ENCODE measurements at places on chromosomes 7 and 10.

DNA sequence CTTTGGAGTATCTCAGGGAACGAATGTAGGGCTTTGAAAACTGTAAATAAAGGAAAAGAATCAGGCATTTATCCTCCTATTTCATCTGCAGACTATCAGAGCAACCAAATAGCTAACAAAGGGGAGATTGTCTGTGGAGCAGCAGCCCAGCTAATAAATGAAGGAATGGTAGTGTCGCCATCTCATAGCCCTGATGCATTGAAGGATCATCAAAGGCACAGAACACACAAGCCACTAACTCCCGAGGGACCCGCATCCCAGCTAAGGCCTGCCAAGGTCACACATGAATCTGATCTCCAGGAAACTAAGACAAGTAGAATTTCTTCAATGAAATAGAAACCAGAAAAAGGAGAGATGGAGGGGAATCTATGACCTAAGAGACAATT, 38.2 kb downstream of the CALML5 start:
- no peak for DNase-seq

- DNase-seq: no peak
These were observed 97.6 kb upstream of the ZNF438 start for GRCh38 chr10:31129271-31129670.

- peak; percentile 21 for DNase-seq
These were observed 444.2 kb upstream of the SEMA3D start for GRCh38 chr7:85630904-85631600.

DNA sequence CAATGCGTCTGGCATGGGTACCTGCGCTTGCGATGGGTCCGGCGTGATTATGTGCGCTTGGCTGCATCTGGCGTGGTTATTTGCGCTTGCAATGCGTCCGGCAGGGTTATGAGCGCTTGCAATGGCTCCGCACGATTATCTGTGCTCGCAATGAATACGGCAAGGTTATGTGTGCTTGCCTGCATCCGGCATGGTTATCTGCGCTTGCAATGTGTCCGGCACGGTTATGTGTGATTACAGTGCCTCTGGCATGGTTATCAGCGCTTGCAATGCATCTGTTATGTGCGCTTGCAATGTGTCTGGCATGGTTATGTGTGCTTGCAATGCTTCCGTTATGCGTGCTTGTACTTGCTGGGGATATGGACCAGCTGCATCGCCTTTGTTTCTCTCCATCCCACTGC, 37.7 kb downstream of the RBAK start:
- DNase-seq: no peak

DNA sequence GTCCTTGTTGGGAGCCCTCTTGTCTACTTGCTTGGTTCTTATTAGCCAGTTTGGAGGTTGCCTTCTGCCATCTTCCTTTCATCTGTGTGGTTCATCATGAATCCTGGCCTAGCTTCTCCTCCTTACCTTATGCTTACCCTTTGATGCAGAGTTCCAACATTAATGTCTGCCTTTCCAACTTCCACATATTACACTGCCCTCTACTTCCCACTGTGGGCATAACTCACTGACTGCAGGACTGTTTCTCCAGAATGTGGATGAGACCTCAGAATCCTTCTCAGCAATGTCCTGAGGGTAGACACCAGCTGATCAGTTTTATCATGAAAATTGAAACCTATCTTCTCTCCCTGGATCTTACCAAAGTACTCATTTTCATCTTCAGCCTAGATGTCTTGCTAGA, 491.0 kb downstream of the LRMDA start:
- DNase-seq: no peak

DNA sequence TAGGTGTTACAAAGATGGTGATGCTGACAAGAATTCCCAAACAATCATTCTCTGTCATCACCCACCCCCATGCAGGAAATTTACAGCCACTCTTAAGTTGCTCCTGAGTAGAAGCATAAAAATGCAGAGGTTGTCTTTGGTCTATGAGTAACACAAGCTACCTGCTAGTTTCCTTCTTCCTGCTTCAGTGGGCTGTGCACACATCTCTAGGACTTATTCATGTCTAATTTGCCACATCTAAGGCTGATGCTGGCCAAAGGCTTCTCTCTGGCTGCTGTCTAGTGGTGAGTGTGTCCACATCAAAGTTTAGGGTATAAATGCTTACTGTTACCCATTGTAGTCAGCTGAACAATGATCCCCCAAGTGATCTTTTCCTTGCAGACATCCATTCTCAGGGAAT, 662.5 kb downstream of the TYW1 start:
- no peak for DNase-seq

DNA sequence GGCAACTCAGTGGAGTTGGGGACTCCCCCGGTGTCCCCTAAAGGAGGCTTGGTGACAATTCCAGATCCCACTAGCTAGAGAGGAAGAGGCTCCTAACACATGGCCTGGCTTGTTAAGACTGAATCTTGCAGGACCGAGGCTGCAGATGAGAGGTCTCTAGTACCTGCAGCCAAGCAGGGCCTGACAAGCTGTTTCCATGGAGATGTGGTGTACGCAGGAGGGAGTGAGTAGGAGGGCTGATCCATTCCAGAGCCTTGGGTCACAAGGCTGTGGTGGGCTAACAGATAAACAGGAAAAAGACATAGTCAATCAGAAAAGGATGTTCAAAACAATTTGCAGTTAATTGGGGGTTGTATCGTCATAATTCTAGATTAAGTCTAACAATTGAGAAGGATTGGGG, 77.3 kb upstream of the MKLN1 start:
- no peak for DNase-seq

- peak; percentile 12 for DNase-seq
These were observed 28.4 kb downstream of the DNAJC9 start for GRCh38 chr10:73218431-73219191.

- DNase-seq: no peak
These were observed 25.5 kb upstream of the RGS10 start for GRCh38 chr10:119567978-119568377.

DNA sequence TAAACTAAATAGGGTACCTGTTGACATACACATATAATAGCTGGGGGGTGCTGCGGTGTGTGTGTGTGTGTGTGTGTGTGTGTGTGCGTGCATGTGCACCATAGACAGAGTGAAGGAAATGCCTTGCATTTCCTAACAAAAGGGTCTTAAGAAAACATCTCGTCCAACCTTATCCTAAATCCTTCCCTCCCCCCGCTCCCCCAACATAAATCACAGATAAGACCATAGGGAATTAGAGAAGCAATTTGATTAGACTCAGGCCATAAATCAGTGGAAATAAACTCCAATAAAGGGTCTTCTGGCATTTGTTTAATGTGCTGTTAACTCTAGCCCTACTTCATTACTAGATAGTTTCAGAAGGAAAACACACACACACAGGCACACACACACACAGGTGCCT, 148.5 kb downstream of the PPP1R17 start:
- DNase-seq: no peak

- DNase-seq: no peak
These were observed 478.1 kb downstream of the AUTS2 start for GRCh38 chr7:70076325-70076724.

- no peak for DNase-seq
These were observed 100.6 kb upstream of the MDFIC start for GRCh38 chr7:114821030-114821900.

DNA sequence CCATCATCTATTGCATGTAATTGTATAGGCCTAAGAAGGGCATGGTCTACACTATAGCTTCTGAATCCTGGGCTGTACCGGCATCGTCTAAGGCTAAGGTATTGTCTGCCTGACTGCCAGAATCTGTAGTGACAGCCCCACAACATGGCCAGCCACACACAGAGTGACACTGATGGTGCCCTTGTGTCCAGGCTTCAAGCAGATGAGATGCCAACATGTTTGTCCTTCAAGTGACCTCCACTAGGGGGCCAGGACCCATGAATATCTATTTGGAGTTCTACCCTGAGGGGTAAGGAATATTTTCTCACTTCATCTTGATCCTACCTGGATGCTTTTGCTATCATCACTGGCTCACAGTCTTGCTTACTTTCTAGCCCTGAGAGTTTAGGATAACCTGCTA, 1.5 kb downstream of the CYP3A7 start:
- DNase-seq: no peak

DNA sequence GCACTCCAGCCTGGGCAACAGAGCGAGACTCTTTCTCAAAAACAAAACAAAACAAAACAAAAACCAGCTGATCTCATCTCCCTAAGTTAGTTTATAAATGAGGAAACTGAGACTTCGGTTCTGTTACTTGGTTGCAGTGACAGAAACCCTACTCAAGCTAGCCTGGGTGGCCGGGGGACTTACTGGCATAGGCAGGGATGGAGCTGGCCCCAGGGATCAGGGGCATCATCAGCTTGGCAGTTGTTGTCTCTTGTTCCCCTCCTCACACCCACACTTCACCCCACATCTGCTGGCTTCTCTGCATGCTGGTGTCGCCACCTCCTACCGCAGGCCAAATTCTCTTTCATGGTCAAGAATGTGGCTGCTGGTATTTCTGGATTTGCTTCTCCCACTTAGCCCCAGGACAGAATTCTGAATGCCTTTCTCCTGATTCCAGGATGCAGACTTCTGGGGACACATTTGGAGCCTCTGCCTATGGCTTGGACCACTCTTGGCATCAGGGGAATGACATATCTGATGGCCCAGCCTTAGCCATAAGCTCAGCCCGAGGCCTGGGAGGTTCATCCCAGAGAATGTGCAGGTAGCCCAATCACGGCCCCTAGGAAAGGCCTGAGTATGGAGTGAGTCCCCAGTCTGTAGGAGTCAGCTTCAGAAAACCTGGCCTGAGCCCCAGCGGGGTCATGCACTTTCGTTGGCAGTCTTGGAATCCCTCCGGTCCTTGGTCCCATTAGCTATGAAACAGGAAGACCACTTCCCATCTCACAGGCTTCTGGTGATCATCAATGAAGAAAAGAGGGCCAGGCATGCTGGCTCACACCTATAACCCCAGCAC, 41.6 kb upstream of the CTBP2 start:
- no peak for DNase-seq

GRCh38 chr7:133629701-133630100, 376.8 kb downstream of the EXOC4 start:
- no peak for DNase-seq

DNA sequence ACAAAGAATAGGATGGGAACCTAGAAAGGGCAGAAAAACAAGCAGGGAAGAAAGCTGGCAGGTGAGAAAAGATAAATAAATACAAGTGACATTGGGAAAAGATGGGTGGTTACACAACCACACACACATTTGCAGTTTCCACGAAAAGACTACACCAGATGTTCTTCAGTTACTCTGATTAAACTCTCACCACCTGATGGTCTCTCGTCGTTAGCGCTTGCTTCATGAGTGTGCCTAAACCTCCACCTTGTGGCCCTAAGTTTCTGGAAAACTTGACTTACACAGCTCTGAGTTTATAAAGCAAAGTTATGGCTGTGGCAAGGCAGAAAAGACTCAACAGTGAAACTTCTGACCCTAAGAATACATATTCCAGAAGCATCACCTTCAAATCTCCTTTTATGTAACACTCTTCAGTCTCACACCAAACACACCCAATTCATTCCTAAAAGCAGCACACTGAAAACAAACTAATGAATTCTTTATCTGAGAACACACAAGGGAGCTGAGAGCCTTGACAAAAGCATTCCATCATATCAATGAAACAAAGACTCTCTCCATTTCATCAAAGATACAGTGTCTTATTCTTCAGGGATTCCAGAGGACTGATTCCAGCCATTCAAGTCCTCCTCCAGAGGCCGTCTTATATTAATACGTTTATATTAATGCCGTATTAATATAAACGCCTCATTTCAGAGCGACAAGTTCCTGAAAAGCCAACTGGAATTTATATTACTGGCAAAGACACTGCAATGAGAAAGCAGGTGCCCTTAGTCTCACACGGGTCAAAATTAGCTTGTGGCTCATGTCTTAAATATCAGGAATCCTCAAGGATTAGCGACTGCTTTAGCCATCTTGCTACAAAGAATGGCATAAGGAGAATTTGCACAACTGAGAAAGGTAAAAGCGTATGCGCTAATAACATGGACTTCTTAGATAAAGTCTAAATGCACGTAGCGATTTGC, 77.6 kb downstream of the RNF216 start:
- DNase-seq: no peak

DNA sequence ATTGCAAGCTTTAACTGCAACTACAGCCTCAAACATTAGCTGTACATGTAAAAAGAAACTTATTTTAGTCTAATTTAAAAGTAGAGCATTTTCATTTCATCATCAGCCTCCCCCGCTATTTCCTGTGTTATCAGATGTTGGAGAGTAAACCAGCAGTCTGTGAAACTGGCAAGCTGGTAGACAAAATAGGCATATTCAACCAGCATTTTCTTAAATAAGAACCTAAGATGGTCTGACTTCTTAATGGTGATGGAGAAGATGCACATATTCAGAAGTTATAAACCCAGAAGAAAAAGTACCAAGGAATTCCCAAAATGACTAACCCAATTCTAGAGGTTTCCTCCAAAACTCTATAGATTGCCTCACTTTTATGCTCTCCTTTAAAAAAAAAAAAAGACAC, 24.9 kb downstream of the PIK3AP1 start:
- DNase-seq: peak; percentile 71

GRCh38 chr10:78859266-78859665, 209.5 kb upstream of the ZMIZ1 start:
- DNase-seq: no peak

- DNase-seq: no peak
These were observed 52.0 kb upstream of the GNA12 start for GRCh38 chr7:2896131-2896530.

- no peak for DNase-seq
These were observed 101.3 kb upstream of the GHITM start for GRCh38 chr10:84038035-84038434.

GRCh38 chr10:34612446-34612845, 202.7 kb downstream of the PARD3 start:
- DNase-seq: no peak

DNA sequence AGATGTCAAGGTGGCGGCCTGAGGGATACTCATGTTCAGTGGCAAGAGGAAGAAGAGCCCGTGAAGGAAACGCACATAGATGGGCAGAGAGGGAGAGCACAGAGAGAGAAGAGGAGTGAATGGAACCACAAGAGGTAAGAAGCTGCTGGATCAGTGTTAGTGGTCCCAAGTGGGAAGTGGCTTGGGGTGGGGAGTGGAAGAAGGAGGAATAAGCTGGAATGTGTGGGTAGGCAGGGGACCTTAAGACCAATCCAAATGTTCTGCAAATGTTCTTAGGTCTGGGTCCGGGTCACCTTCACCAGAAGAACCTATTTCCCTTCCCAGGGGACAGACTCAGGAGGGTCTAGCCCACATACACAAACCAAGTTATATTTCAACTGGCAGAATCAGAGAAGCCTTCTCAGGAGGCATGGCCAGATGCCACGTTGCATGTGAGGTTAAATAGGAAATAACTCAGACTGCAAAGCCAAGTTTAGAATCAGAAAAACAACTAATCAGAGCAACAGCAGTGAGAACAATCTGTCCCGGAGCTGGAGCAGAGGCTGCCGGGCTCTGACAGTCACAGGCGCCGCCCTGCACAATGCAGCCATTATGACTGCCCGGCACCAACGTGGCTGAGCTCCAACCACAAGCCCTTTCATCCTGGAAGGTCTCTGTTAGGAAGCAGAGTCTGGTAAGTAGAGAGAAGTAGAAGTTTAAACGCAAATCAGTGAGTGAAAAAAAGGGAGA, 78.6 kb upstream of the ARMC3 start:
- DNase-seq: no peak

- DNase-seq: no peak
These were observed 437.9 kb downstream of the POM121L12 start for GRCh38 chr7:53473371-53473770.

All from inflammatory macrophage treated with lipopolysaccharide for 4 hours (primary cell).